ENCODE measurements at places on chromosomes 6 and 20. TPM values are rescaled to one million over a fixed set of nuclear protein-coding genes. Genes with fewer than 3 reads are reported as not detected.
A peak's percentile ranks its signal among the peaks of the same experiment; 100 is the strongest.

DNA sequence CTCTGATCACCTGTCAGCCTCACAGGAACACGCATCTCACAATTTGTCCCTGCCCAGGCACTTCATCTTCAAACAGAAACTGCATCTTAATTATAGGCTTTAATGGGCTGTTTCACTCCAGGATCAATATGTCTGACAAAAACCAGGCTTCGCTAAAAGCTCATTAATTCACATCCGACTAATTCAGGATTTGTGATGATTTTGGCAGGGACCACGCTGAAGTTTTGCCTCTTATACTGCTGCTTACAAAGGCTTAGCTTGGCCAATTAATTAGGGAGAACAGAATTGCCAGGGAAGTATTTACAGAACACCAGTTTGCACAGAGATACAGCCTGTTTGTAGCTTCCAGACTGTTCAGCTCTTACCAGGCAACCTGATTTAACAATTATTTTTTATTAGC, 541.0 kb upstream of the SPTLC3 start:
- DNase-seq: peak; percentile 63

- no peak for DNase-seq
Measured at GRCh38 chr20:32201296-32201976, 6.1 kb downstream of the PLAGL2 start.

DNA sequence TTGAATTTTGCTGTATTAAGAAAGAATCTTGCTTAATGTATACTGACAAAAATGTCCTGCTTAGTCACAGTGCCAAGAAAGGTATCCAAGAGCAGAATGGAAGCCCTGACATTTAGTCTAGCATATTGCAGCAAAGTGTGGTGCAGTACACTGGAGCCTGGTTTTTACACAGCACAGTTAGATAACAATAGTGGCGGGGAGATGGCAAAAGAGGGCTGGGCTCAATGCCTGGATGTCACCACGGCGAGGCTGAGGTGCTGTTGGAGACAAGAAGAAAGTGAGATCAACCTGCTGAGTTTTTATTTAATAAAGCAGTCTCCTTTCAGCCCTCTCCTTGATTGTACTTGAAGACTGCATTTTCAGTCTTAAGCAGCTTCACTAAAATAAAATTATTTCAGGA, 426.0 kb downstream of the LMBRD1 start:
- no peak for DNase-seq

DNA sequence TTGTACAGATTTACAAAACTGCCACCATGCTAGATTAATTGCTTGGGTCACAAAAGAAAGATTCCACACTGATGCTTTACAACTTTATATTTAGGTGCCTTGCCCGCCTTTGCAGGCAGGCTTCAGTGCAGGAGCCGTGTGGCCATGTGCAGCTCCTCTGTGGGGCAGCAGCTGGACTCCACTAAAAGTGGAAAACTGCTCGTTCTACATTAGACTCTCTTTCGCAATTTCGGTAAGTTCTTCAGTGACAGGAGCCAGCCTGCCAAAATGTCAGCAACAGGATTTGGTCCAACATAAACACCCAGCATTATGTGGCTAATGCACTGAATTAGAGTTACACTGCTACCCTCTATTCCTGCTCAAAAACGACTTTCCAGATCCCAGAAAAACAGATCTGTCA, 174.4 kb upstream of the KCNK16 start:
- no peak for DNase-seq

CST2 gene
- polyA plus RNA-seq: not detected

CD93 gene
- 19.8 TPM for polyA plus RNA-seq

Measured in spinal cord (tissue), 10 donors.